Activated naive CD4-positive, alpha-beta T cell treated with Interleukin-2 at 50 U/mL for 16 hours (primary cell): ENCODE measurements at places on chromosomes 13 and 19.

- DNase-seq = no peak
Measured at GRCh38 chr13:39874331-39875053, 219.0 kb downstream of the COG6 start.

DNA sequence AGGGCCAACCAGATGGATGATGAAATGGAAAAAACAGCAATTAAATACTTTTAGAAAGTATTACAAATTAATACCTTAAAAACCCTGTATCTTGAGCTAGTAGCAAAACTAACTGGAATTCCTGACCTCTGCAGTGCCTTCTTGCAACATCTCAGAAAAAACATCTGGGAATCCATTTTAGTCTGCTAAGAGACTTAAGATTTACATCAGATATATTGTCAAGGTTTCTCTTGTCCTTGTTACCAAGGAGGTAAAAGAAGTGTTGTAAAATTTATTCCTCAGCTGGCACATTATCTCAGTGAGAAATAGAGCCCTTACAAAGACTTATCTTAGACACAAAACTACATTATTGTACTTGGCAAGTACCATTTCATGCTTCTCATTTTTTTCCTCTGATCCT, 18.5 kb downstream of the KCNRG start:
- no peak for DNase-seq

- no peak for DNase-seq
Measured at GRCh38 chr13:49494645-49495044, 1.1 kb upstream of the PHF11 start.

DNA sequence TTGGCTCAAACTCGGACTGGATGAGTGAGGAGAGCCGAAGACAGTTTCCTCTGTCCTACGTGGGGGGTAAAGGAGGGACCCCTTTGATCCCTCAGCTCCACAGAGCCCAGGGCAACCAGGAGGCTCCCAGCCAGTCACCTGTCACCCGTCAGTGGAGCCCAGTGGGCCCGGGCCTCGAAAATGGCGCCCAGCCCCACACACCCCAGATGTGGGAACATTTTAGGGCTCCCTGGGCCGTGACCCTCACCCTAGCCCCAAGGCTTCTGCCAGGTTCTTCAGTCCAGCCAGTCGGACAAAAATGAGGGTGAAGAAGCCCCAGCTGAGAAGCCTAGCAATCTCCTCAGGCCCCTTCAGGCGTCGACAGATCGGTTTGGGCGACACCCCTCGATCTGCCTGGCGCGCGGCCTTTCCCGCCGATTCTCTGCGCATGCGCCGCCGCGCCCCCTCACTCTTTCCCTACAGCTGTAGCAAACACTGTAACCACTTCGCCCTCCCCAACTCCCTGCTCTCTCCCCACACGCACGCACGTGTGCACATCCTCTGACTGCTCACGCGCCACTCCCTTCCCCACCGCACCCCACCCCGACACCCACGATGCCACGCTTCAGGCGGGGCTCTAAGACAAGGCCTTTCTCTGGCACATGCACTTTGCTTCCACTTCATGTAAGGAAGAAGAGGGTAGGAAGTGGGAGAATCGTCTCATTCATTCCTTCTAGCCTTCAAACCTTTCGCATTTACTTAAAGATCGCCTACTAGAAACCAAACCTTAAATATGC, at the start of gene SLC6A16:
Gene SLC6A16 (minus strand): TSS at position 391 of the 776 bp plus-strand sequence. CDS start 13,844 bp downstream, outside the sequence.
- DNase-seq = no peak

- no peak for DNase-seq
Measured at GRCh38 chr13:108755083-108755482, 125.7 kb downstream of the MYO16 start.

DNA sequence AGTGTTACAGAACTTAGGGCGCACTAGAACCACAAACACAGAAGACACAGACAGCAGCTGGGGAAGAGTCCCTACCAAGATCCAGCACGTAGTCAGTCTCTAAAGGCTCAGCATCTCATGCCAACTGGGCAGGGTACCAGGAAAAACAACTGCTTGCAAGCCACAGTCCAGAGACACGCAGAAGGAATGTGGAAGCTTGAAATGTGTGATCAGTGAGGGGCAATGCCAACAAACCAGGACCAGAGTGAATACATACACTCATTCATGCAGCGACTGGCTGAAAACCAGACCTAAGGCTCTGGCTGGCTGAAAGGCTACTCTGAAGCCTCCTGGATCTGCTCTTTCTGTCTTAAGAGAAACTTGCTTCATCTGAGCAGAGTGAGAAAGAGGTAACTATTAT, 1484.8 kb downstream of the EFNB2 start:
- DNase-seq = no peak

GRCh38 chr19:9981406-9982260, 28.7 kb downstream of the COL5A3 start:
- no peak for DNase-seq

GRCh38 chr19:2495130-2495641, 19.3 kb downstream of the GADD45B start:
- DNase-seq = peak; percentile 16

DNA sequence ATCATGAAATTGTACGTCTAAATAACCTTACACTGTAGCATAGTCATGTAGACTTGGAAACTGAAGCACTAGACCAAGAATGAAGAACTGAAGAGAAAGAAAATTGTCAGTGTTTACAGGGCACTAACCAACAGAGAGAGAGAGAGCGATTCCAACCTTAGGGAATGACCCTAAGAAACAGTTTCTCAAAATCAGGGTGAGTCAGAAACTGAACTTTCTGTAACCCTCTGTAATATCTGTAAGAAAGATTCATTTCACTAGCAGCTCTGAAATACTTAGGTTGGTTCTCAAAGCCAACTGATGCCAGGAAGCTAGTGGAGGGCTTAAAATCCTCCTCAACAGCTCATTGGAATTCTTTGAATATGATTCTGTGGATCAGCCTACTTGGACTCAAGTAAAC, 936.9 kb downstream of the EFNB2 start:
- no peak for DNase-seq

DNA sequence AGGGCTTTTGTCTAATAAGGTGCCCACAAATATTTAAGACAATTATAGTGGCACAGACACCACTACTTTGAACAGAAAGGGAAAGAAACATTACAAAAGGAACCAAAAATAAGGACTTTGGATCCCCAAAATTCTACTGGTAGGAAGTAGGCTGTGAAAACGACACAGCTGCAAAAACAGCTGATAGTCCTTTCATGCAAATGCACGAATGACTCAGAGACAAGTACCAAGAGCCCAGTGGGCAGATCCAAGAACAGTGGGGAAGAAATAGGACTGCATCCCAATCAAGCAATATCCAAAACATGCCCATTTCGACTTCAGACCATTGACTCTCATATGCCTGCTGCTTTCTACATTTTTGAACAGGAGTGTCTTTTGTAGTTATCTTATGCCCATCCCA, 269.4 kb upstream of the NBEA start:
- no peak for DNase-seq

DNA sequence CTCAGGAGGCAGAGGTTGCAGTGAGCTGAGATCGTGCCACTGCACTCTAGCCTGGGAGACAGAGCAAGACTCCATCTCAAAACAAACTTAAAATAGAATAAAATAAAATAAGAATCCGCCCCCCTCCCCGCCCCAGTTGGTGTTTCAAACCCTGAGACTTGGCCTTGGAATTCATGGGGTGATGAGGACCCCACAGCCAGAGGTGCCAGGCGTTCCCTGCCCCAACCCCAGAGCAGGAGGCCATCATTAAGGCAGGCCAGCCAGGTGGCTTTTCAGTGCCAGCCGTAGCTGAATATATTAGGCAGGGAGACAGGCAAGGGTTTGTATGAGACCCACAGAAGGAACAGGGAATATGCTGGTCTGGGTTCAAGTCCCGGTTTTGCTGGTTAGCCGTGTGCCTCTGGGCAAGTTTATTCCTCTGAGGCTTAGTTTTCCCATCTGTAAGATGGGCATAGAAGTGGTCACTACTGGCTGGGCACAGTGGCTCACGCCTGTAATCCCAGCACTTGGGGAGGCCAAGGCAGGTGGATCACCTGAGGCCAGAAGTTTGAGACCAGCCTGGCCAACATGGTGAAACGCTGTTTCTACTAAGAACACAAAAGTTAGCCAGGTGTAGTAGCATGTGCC, 12.3 kb downstream of the HPN start:
- DNase-seq = no peak

- no peak for DNase-seq
Measured at GRCh38 chr13:112616586-112617362, 28.8 kb upstream of the TUBGCP3 start.

GRCh38 chr19:8196271-8196927, 12.8 kb upstream of the CERS4 start:
- no peak for DNase-seq

DNA sequence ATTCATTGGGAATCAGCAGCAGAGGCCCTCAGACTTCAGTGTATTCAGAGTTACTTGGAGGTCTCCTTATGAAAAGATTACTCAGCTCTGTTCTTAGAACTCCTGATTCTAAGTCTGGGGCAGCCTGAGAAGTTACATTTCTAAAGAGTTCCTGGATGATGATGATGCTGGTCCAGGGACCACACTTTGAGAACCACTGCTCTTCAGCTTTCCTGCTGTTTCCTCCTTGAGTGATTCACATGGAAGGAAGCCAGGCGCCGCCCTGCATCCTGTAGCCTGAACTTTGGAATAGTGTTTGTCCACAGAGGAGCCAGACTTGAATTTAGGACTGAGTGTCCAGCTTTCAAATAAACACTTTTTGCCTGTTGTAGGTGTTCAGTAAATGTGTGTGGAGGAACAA, 2.9 kb downstream of the CEBPG start:
- DNase-seq = no peak

DNA sequence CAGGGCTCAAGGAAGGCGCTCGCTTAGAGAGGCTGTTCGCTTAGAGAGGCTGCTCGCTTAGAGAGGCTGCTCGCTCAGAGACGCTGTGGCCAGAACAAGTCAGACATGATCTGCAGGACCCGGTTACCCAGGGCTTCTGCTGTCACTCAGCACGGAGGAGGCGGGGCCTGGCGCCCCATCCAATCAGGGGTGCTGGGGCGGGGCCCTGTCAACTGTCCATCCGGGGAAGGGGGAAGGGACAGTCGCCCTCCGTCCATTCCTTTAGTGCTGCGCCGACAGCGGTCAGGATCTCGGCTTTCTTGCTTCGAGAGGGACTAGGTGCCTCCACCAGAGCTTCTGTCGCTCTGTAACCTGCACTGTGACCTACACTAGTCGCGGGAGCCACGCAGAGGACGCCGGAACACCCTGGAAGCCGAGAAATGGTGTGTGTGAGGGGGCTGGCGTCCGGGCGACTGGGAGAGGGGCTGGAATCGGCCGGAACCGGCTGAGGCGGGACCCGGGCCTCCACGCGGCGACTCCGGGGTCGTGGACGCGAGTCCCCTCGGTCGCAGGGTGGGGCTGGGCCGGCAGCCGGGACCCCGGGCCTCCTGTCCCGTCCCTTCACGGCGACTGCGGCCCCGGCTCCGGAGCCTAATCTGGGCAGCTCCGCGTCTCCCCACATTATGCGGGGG, at the start of gene ZNF440:
Gene ZNF440 (plus strand): TSS at position 245 of the 671 bp plus-strand sequence. CDS start 175 bp downstream, at position 420.
- peak; percentile 90 for DNase-seq

GRCh38 chr19:19071897-19072296, 8.1 kb downstream of the SLC25A42 start:
- DNase-seq = no peak

GRCh38 chr19:58325311-58326022, 1.3 kb upstream of the ZSCAN22 start:
- DNase-seq = no peak

DNA sequence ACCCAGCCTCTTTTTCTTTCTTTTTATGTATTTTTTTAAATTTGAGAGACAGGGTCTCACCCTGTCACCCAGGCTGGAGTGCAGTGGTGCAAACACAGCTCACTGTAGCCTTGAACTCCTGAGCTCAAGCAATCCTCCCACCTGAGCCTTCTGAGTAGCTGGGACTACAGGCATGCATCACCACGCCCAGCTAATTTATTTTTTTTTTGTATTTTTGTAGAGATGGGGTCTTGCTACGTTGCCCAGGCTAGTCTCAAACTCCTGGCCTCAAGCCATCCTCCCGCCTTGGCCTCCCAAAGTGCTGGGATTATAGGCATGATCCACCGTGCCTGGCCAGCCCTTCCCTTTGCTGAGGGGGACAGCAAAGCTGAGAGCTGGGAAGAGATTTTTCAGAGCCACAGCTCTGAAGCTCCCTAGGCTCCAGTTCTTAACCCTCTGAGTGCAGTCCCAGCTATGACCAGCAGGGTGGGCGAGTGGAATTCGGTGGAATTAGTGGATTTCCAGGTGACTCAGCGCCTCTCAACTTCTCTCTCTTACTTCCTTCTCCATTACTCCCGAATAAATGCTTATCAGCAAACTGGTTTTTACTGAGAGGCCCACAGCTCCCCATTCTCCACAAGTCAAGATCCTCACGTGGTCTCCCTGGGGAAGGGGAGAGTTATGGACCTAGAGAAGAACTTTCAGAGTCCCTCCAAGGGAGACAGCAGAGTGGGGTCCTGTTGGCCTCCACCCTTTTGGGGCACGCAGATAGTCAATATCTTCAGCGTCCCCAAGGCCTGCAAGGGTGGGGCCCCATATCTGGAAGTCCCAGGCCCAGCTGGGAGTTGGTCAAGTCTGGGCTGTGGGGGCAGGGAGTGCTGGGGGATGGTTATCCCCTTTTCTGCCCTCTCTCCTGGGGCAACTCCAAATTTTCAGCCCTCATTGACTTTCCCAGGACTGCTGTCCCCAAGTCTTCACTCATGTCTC, 1.2 kb downstream of the BLVRB start:
- DNase-seq = peak; percentile 76

- no peak for DNase-seq
Measured at GRCh38 chr13:21576426-21576825, 27.5 kb downstream of the MICU2 start.

GRCh38 chr19:15037586-15037985, 11.7 kb upstream of the CASP14 start:
- DNase-seq = no peak

DNA sequence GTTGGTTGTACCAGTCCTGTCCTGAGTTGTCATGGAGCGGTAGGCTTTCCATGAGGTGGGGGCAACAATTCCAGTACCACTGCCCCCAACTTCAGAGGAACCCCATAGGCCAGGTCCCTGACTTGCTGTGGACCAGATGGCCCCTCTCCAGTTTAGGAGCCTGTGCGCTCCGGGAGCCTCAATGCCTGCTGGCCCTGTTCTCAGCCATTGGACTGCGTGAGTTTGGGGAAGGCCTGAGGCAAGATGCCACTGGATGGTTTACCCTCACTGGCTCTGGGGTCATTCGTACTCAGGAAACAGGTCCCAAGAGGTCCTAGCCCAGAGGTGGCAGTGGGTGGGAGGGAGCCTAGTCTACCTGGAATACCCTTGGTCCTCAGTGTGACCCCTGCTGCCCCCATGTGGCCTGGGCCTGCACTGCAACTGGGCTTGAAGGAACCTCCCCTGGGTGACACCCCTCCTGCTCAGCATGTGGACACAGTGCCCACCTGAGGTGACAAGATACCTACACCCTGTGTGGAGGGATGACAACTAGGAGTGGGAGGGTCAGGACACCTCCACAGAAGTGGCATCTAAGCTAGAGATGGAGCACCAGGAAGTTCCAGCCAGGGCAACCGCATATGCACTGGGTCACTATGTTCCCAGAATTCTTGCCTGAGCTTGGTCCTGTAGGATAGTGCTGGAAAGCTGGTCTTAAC, 6.0 kb upstream of the PRR19 start:
- peak; percentile 91 for DNase-seq

GRCh38 chr13:40469581-40470310, 196.7 kb downstream of the FOXO1 start:
- no peak for DNase-seq

- DNase-seq = no peak
Measured at GRCh38 chr13:106276876-106277275, 258.6 kb downstream of the EFNB2 start.
